Osteocyte (in vitro differentiated cells): ENCODE measurements at places on chromosomes 5 and 9. TPM values are rescaled to one million over a fixed set of nuclear protein-coding genes. Genes with fewer than 3 reads are reported as not detected.

- peaks cover 13% of the 10 kb centered on the region for H3K27me3 ChIP-seq
- no peaks in the 10 kb centered on the region for H3K4me1 ChIP-seq
- no peak overlapping the region for H3K4me3 ChIP-seq
These were observed 13.0 kb downstream of the SUSD3 start for GRCh38 chr9:93071464-93071863.

- H3K4me1 ChIP-seq: no peaks in the 10 kb centered on the region
- no peaks in the 10 kb centered on the region for H3K27me3 ChIP-seq
- H3K36me3 ChIP-seq: no peaks in the 10 kb centered on the region
- DNase-seq: no peak
- H3K27ac ChIP-seq: no peak overlapping the region
- H3K4me3 ChIP-seq: no peak overlapping the region
These were observed 108.3 kb downstream of the DENND1A start for GRCh38 chr9:123821619-123822018.

DNA sequence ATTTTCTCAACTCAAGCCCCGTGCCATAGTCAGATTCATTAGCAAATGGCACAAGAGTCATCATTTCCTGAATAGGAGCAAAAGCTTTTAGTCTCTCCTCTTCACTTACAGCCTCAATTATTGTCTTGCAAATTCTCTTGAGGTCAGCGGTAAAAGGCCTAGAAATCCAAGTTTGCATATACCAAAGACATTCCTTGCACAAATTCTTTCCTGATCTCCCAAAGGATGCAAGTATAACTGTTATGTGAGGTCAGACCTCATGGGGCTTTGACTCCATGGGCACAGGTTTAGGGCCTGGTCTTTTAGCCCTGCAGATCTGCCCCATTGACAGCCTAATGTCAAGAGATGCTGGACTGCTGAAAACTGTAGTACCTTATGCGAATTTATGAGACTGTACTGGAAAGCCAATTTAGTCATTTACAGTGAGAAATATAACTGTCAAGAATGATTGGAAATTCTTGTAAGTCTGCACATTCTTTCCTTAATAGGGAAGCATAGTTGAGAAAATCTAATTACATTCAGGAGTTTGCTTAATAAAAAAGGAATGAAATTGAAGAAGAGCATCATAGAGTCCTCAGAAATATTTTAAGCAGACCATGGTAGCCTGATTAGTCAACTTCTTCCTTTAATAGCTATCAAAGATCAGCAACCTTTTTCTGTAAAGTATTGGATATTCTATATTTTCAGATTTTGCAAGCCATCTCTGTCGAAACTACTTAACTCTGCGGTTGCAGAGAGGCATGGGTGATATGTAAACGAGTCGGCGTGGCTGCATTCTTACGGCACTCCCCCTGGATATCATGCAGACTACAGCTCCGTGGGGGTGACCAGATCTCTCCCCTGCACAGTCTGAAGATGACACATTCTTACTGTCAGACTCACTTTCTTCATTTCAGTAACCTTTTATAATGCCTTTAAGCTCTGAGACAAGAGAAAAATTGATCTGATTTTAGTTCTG, 45.2 kb downstream of the GCNT4 start:
- no peaks in the 10 kb centered on the region for H3K36me3 ChIP-seq
- no peak overlapping the region for H3K4me3 ChIP-seq
- no peak overlapping the region for H3K27ac ChIP-seq
- no peak for DNase-seq
- no peaks in the 10 kb centered on the region for H3K27me3 ChIP-seq
- peaks cover 16% of the 10 kb centered on the region for H3K4me1 ChIP-seq

GRCh38 chr5:54669285-54669684, 151.7 kb downstream of the SNX18 start:
- H3K4me3 ChIP-seq: no peak overlapping the region
- peaks cover 26% of the 10 kb centered on the region for H3K4me1 ChIP-seq
- H3K27me3 ChIP-seq: no peaks in the 10 kb centered on the region
- no peak overlapping the region for H3K27ac ChIP-seq
- H3K36me3 ChIP-seq: no peaks in the 10 kb centered on the region

DNA sequence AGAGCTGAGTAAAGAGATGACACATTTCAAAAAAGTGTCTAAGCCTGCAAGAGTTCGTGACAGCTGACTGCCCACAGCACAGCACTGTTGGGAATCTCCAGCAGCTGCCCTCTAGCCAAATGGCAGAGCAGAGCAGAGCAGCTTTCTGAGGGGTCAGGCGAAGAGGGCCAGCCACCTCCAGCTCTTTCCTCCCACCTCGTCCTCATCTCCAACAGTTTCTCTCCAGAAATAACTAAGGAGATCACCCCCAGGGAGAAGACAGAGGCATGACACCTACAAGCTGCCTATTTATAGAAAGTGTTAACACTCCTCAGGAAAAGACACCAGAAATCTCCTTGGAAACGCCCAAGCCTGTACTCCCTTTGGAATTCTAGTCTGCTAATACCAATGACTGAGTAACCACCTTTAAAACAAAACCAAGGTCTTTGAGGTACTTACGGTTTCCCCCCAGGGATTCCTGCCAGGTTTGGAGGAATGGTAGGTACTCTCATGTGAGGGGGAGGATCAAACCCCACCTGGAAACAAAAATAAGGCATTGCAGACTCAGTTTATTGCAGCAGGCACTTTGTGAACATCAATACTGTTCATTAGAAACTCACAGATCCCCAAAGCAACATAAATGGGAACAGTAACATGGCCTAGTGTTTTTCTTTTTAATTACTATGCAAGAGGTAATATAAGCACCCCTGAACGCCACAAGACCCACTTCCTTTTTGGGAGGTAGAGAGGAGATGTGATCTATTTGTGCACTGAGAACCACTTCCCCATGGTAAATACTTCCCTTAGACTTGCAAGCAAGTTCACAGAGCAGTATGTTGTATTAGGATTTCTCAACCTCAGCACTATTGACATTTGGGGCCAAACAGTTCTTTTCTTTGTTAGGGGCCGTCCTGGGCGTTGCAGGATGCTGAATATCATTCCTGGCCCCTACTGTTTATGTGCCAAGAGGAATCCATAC, 79.3 kb downstream of the TLE1 start:
- peaks cover 51% of the 10 kb centered on the region for H3K36me3 ChIP-seq
- H3K4me1 ChIP-seq: peaks cover 59% of the 10 kb centered on the region
- H3K27me3 ChIP-seq: no peaks in the 10 kb centered on the region
- H3K4me3 ChIP-seq: peak overlapping the region; percentile 47
- H3K27ac ChIP-seq: peak overlapping the region; percentile 93

GRCh38 chr5:93607367-93608258, 24.6 kb downstream of the NR2F1 start:
- H3K27ac ChIP-seq: peak overlapping the region; percentile 98
- peaks cover 30% of the 10 kb centered on the region for H3K27me3 ChIP-seq
- peaks cover 3% of the 10 kb centered on the region for H3K36me3 ChIP-seq
- H3K4me3 ChIP-seq: peak overlapping the region; percentile 76
- H3K4me1 ChIP-seq: peaks cover 64% of the 10 kb centered on the region
- no peak for DNase-seq

GRCh38 chr5:75460942-75461610, 50.4 kb downstream of the CERT1 start:
- H3K4me1 ChIP-seq: peaks cover 20% of the 10 kb centered on the region
- DNase-seq: no peak
- no peak overlapping the region for H3K4me3 ChIP-seq
- peaks cover 10% of the 10 kb centered on the region for H3K36me3 ChIP-seq

- no peaks in the 10 kb centered on the region for H3K36me3 ChIP-seq
- H3K27me3 ChIP-seq: peaks cover 5% of the 10 kb centered on the region
- no peak overlapping the region for H3K27ac ChIP-seq
- H3K4me3 ChIP-seq: no peak overlapping the region
- DNase-seq: no peak
- H3K4me1 ChIP-seq: no peaks in the 10 kb centered on the region
These were observed 160.2 kb downstream of the SH3GL2 start for GRCh38 chr9:17739022-17739421.

GRCh38 chr5:161167016-161167767, 315.2 kb upstream of the ATP10B start:
- no peak overlapping the region for H3K4me3 ChIP-seq
- no peaks in the 10 kb centered on the region for H3K36me3 ChIP-seq
- H3K27me3 ChIP-seq: no peaks in the 10 kb centered on the region
- DNase-seq: no peak
- H3K27ac ChIP-seq: no peak overlapping the region

DNA sequence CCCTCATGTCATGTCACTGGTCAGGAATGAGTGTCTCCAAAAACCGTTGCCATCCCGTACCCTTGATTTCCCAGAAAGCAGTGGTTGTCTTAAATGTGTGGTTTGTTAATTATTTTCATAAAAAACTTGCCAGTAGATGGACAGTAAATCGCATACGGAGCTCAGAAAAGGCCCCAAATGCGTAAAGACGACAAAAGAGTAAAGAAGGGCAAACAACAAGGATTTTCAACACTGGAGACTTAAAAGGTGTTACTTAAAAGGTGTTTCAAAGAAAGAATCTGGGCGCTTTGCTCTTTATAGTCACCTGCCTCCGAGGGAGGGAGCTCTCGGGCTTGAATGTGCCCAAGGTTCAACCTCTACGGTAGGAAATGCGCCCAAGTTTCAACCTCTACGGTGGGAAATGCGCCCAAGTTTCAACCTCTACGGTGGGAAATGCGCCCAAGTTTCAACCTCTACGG, 734 bp downstream of the KIF27 start:
- no peak for DNase-seq
- H3K4me3 ChIP-seq: peak overlapping the region; percentile 88
- peak overlapping the region; percentile 97 for H3K27ac ChIP-seq
- peaks cover 4% of the 10 kb centered on the region for H3K36me3 ChIP-seq
- no peaks in the 10 kb centered on the region for H3K27me3 ChIP-seq

- peaks cover 9% of the 10 kb centered on the region for H3K36me3 ChIP-seq
- peak overlapping the region; percentile 98 for H3K27ac ChIP-seq
- peak overlapping the region; percentile 85 for H3K4me3 ChIP-seq
- H3K27me3 ChIP-seq: no peaks in the 10 kb centered on the region
These were observed 601 bp downstream of the FBXO38 start for GRCh38 chr5:148384380-148384737.

- H3K27me3 ChIP-seq: no peaks in the 10 kb centered on the region
- no peaks in the 10 kb centered on the region for H3K36me3 ChIP-seq
- DNase-seq: no peak
- no peak overlapping the region for H3K4me3 ChIP-seq
These were observed 124.4 kb upstream of the C6 start for GRCh38 chr5:41337724-41338123.

GRCh38 chr5:43482490-43483297, 971 bp downstream of the TMEM267 start:
- peak overlapping the region; percentile 100 for H3K27ac ChIP-seq
- H3K4me3 ChIP-seq: peak overlapping the region; percentile 89
- peaks cover 6% of the 10 kb centered on the region for H3K36me3 ChIP-seq
- no peak for DNase-seq
- H3K4me1 ChIP-seq: peaks cover 21% of the 10 kb centered on the region

DNA sequence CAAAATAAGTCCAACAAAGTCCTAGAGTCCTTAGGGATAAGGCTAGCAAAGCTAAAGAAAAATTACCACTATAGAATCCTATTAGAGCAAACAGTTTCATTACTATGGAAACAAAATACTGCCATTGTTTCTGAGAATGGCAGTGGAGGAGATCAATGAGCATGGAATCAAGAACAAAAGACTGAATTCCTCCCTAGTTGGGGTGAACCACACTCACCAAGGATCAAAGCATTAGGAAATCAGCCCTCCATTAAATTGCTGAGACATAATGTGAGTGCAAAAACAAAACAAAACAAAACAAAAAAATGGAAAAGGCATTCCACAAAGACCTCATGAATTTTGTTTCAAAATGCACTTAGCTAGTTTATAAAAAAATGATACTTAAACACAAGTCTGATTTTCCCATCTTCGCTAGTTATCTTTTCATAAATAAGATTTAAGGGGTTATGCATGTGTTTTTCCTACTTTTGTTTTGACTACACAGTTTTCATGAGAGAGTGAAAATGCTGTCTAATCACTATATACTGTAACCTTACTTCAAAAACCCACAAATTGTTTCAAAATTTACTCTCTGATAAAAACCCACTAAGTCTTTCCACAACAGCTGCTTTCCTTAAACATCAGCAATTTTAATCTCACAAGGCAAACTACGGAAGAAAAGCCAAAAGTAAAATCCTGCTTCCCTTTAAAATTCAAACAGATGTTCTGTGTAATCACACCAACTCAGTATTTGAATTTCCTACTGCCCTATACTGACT, 9.7 kb downstream of the SERINC5 start:
- H3K27ac ChIP-seq: peak overlapping the region; percentile 83
- no peaks in the 10 kb centered on the region for H3K27me3 ChIP-seq
- peak overlapping the region; percentile 2 for H3K4me3 ChIP-seq
- H3K36me3 ChIP-seq: peaks cover 18% of the 10 kb centered on the region
- no peak for DNase-seq

Gene TRIM36
- 11.1 and 13.3 TPM in 2 replicates for total RNA-seq

Gene GPR151
- not detected in 2 replicates for total RNA-seq

GRCh38 chr9:2771087-2771486, 53.8 kb downstream of the KCNV2 start:
- peaks cover 63% of the 10 kb centered on the region for H3K36me3 ChIP-seq
- no peaks in the 10 kb centered on the region for H3K4me1 ChIP-seq
- H3K27me3 ChIP-seq: no peaks in the 10 kb centered on the region
- DNase-seq: no peak
- H3K27ac ChIP-seq: no peak overlapping the region
- H3K4me3 ChIP-seq: no peak overlapping the region

Gene RGMB
- 111 and 116 TPM in 2 replicates for total RNA-seq

Gene KCNN2
- total RNA-seq: 0.08 and 0.24 TPM in 2 replicates

GRCh38 chr9:100167915-100168654, 69.0 kb downstream of the INVS start:
- no peak for DNase-seq
- no peaks in the 10 kb centered on the region for H3K4me1 ChIP-seq
- H3K36me3 ChIP-seq: peaks cover 14% of the 10 kb centered on the region
- no peaks in the 10 kb centered on the region for H3K27me3 ChIP-seq
- H3K27ac ChIP-seq: no peak overlapping the region
- H3K4me3 ChIP-seq: no peak overlapping the region

- H3K36me3 ChIP-seq: peaks cover 16% of the 10 kb centered on the region
- no peak overlapping the region for H3K4me3 ChIP-seq
These were observed 66.5 kb downstream of the COL27A1 start for GRCh38 chr9:114221706-114222465.

DNA sequence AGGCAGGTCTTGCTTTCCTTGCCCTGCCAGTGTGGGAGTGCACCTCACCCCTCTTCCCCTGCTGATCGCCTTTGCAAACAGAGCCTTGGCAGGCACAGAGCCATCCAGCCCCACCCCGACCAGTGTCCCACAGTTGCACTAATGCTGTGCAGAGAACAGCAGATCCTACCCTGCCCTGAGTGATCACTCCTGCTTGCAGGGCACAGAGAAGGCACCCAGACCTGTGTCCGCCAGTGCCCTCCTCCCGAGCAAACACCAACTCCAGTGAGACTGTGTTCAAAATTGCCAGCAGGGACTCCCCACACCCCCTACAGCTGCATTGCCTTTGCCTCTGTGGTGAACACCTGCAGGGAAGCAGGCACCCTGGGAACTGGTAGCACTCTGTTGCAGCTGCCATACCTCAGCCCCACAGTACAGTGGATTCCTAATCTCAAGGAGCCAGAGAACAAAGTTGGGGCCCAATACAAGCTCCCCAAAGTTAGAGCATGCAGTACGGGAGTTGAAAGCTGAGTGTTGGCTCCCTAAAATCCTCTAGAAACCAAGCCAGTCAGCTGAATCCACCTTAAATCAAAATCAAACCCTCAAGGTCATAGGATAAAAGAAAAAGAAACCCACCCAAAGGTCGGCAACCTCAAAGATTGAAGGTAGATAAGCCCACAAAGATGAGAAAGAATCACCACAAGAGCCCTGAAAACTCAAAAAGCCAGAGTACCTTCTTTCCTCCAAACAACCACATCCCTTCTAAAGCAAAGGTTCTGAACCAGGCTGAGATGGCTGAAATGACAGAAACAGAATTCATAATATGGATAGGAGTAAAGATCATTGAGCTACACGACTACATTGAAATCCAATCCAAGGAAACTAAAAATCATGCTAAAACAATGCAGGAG, 92.9 kb upstream of the PIK3R1 start:
- no peaks in the 10 kb centered on the region for H3K36me3 ChIP-seq
- peaks cover 37% of the 10 kb centered on the region for H3K27me3 ChIP-seq
- no peak overlapping the region for H3K27ac ChIP-seq
- peaks cover 5% of the 10 kb centered on the region for H3K4me1 ChIP-seq
- H3K4me3 ChIP-seq: no peak overlapping the region
